IMR-90 (cell line): ENCODE measurements at places on chromosomes 16 and 17. TPM values are rescaled to one million over a fixed set of nuclear protein-coding genes. Genes with fewer than 3 reads are reported as not detected.
A peak's percentile ranks its signal among the peaks of the same experiment; 100 is the strongest.

DNA sequence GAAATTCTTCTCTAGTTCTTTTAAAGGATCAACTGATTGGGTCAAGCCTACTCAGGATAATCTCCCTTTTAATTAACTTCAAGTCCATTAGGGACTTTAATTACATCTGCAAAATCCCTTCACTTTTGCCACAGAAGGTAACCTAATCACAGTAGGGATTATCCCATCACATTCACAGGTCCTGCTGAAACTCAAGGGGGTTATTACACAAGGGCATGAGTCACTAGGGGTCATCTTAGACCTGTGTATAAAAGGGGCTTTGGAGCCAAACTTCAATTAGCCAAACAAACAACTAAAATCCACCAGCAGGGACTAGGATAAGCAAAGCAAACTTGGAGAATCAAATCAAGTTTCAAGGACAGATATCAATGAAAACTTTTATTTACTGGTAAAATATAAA lies 19.4 kb downstream of the CIAPIN1 start:
- peaks cover 38% of the 10 kb centered on the region for H3K36me3 ChIP-seq
- H3K27ac ChIP-seq = no peak overlapping the region
- no peaks in the 10 kb centered on the region for H3K27me3 ChIP-seq
- peak; percentile 15 for DNase-seq

Gene XAF1
- total RNA-seq = 1.7 and 3.9 TPM in 2 replicates

DNA sequence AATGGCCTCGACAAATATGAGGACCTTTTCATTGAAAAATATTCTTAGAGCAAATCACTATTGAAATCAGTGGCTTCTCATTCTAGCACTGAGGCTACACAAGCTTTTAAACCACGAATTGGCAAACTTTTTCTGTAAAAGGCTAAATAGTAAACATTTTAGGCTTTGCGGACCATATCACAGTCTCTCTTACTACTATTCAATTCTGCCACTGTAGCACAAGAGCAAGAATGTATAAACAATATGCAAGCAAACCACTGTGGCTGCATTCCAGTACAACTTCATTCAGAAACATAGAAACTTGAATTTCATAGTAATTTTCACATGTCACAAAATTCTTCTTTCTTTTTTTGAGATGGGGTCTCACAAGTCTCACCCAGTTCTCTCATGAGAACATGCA lies 49.1 kb downstream of the PHLPP2 start:
- no peaks in the 10 kb centered on the region for H3K27me3 ChIP-seq
- DNase-seq = peak; percentile 49
- H3K4me3 ChIP-seq = no peak overlapping the region
- H3K4me1 ChIP-seq = peaks cover 5% of the 10 kb centered on the region

Gene GAS2L2
- total RNA-seq = not detected in 2 replicates

DNA sequence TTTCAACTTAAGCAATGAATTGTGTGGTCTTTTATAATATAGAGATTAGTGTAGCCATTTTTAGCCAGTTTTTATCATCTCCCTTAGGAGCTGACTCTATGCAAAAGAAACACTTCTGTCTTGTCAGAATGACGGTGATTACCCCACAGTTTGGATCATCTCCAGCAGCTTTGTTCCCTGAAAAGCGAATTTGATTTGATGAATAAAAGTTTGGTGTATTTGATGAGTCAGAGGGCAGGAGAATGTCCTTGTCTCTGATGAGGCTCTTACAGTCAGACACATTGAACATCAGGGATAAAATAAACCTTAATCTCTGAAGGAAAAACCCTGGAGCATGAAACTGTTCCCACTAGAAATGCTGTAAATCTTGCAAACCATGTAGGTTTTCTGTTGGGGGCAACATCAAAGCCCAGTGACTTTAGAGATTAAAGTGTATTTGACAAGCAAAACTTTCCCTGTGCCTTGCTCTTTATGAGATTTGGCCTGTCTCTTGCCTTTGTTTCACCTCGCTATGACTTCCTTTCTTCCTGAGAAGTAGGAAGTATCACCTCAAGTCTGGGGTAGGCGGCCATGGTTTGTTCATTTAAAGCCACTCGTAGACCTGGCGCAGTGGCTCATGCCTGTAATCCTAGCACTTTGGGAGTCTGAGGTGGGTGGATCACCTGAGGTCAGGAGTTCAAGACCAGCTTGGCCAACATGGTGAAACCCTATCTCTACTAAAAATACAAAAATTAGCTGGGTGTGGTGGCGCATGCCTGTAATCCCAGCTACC lies 209.3 kb downstream of the FTO start:
- H3K36me3 ChIP-seq = no peaks in the 10 kb centered on the region
- peaks cover 15% of the 10 kb centered on the region for H3K4me1 ChIP-seq
- no peak overlapping the region for H3K27ac ChIP-seq
- no peak overlapping the region for H3K4me3 ChIP-seq
- peak; percentile 94 for DNase-seq

Gene MPV17L
- under 0.01 TPM in 1 of 2 replicates, not detected in the other for total RNA-seq

- H3K36me3 ChIP-seq = no peaks in the 10 kb centered on the region
- no peak overlapping the region for H3K4me3 ChIP-seq
These were observed 276.5 kb upstream of the XYLT1 start for GRCh38 chr16:17747081-17747756.

- no peaks in the 10 kb centered on the region for H3K4me1 ChIP-seq
- DNase-seq = no peak
- peaks cover 2% of the 10 kb centered on the region for H3K36me3 ChIP-seq
These were observed 28.1 kb downstream of the EMP2 start for GRCh38 chr16:10552281-10552680.

Gene KCNAB3
- total RNA-seq = 0.36 and 0.56 TPM in 2 replicates

DNA sequence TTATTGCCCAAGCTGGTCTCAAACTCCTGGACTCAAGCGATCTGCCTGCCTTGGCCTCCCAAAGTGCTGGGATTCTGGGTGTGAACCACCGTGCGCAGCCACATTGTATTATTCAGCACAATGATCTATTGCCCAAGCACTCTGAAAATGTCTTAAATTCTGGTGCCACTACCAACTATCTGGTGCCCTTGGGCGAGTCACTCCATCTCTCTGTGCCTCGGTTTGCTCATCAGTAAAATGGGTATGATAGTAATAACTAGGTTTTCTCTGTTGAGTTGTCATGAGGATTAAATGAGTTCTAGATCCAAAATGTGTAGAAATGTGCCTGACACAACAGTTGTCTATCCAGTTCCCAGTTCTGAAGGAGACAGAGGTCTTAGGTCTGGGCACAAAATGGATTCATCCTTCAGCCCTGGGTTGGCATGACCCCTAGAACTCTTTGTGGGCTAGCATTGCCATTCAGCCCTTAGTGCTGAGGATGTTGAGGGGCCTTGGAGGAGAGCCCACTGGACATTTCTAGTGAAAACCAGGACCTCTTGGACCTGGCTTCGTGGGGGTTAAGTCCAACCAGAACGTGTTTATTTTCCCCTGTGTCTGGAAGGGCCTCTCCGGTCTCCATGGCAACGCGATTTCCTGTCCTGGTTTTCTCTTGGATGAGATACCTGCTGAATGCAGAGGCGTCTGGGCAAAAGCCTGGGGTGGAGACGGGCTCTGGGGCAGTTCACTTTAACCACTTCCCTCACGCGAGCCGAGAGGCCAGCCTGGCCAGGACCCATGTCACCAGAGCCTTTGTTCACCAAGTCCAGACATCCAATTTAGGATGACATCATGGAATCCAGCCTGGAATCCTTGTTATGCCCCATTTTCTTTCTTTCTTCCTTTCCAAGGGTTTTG lies 43.7 kb upstream of the TNRC6A start:
- DNase-seq = peak; percentile 82
- no peak overlapping the region for H3K4me3 ChIP-seq
- no peaks in the 10 kb centered on the region for H3K27me3 ChIP-seq
- no peaks in the 10 kb centered on the region for H3K36me3 ChIP-seq
- H3K27ac ChIP-seq = peak overlapping the region; percentile 76
- H3K4me1 ChIP-seq = peaks cover 13% of the 10 kb centered on the region

Gene QPRT
- 3.4 and 3.6 TPM in 2 replicates for total RNA-seq
